Thymus (tissue), 14 donors: ENCODE measurements at places on chromosomes 7 and 10. TPM values are rescaled to one million over a fixed set of nuclear protein-coding genes. Genes with fewer than 3 reads are reported as not detected.

The PRKAR2B gene
- total RNA-seq = 3.5 TPM

DNA sequence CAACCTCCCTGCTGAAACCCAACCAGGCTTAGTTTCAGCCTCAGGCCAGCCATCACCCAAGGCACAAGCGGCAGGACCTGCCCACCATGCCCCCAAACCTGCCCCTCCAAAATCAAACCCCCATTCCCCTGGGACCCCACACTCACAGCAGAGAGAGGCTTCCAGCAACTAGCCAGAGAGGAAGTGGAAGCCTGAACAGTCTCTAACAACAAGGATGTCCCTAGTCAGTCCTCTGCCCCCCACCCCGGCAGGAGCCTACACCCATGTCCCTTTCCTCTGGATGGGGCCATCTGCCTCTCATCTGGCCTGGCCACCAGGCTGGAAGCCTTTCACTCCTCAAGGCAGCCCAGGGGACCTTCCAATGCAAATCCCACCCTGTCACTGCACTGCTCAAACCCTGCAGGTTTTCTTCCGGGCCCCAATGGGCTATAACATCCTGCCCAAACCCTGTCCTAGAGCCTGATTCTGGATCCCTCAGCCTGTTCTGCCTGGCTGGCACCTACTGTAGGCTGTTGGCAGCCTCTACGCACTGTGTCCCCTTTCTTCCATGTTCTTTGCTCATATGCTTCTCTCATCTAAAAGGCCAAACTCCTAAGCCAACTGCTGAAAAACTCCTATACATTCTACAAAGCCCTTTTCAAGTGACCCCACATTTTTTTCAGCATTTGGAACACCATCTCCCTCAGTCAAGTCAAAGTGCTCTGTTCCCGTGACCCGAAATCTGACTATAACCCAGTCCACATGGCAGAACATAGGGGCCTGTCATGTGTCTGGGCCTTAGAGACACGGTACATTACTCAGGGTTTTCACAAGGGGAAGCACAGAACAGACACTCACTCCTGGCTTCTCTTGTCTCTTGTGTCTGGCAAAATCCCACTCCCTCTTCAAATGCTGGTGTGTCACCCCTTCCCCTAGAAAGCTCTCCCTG is 253.3 kb downstream of the TNS3 start:
- H3K4me3 ChIP-seq = no peak overlapping the region
- DNase-seq = no peak
- no peaks in the 10 kb centered on the region for H3K36me3 ChIP-seq
- peaks cover 2% of the 10 kb centered on the region for H3K4me1 ChIP-seq

DNA sequence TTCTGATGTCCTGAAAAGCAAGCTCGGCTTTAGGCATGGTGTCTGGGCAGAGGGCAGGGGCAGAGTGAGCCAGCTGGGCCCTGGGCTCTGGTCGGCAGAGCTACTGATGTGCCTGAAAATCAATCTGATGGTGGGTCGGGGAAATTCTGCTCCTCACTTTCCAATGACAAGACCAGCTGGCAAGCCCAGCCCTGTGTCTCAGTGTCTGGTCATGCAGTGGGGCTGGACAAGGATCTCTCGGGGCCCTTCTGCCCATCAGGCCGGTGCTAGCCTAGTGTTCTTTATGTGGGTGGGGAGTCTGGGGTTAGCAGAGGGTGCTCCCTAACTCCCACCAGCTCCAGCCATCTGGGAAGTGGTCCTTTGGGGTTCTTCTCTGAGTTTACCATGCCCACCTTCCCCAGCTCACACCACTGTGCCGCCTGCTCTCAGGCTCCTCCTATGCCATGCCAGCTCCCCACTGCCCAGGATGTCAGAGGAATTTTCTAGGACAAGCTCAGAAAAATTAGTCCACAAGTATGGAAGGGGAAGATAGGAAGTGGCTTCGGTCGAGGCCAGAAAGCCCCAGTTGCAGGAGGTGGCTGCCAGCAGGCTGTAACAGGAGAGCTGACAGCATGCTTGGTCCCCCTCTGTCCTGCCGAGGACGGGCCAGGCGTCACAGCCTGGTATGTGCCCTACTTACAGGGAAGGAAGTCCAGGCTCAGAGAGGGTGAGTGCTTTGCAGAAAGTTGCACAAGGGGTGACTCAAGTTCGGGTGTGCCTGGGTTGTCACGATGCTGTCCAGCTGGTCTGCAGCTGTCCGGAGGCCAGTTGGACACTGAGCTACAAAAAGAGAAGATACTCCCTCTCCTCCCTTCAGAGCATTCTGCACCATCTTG is 135.2 kb downstream of the ADCY1 start:
- no peak for DNase-seq
- no peaks in the 10 kb centered on the region for H3K36me3 ChIP-seq
- no peak overlapping the region for H3K27ac ChIP-seq
- no peaks in the 10 kb centered on the region for H3K4me1 ChIP-seq

- H3K27ac ChIP-seq = no peak overlapping the region
- H3K4me3 ChIP-seq = no peak overlapping the region
- no peaks in the 10 kb centered on the region for H3K27me3 ChIP-seq
- no peak for DNase-seq
These were observed 202.0 kb downstream of the CXCL12 start for GRCh38 chr10:44182909-44183308.

DNA sequence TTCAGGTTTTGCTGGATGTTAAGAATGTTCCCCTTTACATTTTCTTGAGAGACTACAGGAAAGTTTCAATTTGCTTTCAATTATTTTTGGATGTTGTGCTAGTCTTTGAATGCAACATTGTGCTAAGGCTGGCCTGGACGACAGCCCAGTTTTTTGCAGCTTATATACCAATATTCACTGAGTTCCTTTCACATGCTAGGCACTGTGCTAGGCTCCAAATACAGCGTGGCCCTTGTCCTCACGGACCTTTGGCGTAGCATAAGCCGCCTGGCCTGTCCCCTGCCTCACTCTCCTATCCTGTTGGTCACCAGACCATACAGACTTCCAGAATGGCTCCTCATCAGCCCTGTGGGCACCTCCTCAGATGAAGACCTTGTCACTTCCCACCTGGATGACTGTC is 19.5 kb upstream of the HSPA12A start:
- no peak overlapping the region for H3K4me3 ChIP-seq
- H3K36me3 ChIP-seq = no peaks in the 10 kb centered on the region
- no peak for DNase-seq
- H3K4me1 ChIP-seq = no peaks in the 10 kb centered on the region
- no peak overlapping the region for H3K27ac ChIP-seq
- H3K27me3 ChIP-seq = peaks cover 3% of the 10 kb centered on the region
